ENCODE measurements at places on chromosomes 3 and 15.
A peak's percentile ranks its signal among the peaks of the same experiment; 100 is the strongest.

DNA sequence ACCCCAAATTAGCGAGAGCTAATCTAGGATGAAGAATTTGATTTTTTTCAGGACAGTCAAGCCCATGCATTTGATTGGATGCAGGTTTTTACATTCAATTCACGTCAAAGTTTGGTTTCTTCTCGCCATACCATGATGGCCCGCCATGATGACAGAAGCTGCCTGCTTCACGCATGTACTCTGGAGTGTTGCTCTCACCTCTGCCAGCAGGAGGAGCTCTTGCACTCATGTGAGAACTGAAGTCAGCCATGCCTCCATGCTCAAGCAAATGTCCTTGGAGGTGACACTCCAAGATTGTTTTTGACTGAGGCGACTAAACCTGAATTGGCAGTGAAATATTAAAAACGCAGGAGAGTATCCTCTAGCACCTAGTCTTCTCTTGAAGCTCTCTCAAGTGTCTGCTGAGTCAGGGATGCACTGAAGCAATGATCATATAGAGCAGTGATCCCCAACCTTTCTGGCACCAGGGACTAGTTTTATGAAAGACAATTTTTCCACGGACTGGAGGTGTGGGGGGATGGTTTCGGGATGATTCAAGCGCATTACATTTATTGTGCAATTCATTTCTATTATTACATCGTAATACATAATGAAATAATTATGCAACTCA lies 120.9 kb downstream of the SAMMSON start:
- ATAC-seq, result no peak

GRCh38 chr3:126102530-126102951 lies 18.6 kb upstream of the SLC41A3 start:
- peak; percentile 81 for ATAC-seq

GRCh38 chr3:111975131-111975530 lies 3.7 kb upstream of the ABHD10 start:
- no peak for ATAC-seq

DNA sequence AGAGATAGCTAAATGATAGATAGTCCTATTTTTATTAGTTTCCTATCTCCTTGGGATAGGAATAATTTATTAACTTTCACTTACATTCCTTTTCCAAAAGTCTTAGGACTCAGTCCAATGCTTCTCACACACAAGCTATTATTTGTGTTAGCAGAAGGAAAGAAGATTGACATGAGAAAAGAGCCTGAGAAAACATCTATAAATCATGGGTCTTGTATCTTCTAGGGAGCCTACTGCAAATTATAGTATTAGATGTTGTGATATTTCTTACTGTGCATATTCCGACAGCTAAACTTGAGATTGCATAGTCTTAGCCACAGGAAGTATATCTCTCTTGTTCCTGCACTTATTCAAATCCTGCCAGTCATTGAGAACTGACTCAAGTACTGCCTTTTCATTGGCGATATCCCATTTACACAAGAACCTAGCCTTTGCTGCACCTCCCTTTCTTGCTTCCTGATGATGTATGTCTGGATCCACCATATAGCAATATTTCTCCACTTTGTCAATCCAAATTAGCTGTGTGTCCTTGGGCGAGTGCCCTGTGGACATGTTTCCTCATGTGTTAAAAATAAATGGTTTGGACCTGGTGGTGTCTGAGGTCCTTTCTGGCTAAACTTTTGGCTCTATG lies 245.1 kb upstream of the LMCD1 start:
- ATAC-seq, result no peak

DNA sequence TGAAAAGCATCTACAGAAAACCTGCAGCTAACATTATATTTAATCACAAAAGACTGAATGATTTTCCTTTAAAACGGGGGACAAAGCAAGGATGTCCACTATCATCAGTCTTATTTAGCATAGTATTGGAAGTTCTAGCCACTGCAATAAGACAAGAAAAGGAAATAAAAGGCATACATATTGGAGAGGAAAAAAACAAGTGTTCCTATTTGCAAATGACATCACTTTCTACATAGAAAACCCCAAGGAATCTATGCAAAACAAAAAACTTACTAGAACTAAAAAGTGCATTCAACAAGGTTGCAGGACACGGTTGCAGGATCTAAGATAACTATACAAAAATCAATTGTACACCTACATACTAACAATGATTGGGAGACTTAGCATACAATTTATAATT lies 101.6 kb upstream of the MEF2A start:
- no peak for ATAC-seq

Data from gastroesophageal sphincter (tissue), 4 donors.